Sciatic nerve (tissue), 2 donors: ENCODE measurements at places on chromosomes 12 and 14.

DNA sequence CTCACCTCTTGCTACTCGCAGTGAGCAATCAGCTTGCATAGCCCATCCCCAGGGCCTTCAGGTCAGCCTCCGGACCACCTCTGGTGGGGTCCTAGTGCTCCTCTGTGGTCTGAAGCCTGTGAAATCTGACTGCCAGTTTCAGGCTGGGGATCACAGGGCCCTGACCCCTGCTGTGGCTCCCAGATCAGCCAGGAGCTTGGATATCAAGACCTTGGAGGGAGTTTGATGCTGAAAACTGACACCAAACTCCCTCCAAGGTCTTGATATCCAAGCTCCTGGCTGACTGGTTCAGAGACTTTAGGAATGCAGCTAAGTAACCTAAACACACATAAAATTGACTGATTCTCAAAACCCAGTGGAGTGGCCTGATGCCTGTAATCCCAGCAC lies 19.8 kb upstream of the DHRS4 start:
- DNase-seq: no peak

DNA sequence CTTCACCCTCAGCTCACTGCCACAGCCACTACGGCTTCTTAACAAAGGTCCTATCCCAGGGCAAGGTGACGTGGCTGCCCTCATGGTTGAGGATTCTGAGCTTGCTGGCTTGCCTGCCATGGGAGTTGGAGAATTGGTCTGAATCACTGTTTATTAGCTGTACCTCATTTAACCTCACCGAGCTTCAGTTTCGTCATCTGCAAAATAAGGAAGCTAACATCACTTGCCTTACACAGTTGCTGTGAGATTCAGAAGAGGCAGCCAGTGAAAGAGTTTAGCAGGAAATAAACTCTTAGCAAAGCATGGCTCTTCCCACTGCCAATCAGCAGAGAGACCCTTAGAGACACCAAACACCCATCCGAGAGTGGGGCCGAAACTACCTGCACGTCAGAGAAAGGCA lies 90.1 kb upstream of the KCNA1 start:
- DNase-seq: no peak

GRCh38 chr14:100286484-100287191 lies 19.6 kb downstream of the SLC25A29 start:
- DNase-seq: no peak

GRCh38 chr14:102510616-102511520 lies 1.3 kb upstream of the ANKRD9 start:
- no peak for DNase-seq

DNA sequence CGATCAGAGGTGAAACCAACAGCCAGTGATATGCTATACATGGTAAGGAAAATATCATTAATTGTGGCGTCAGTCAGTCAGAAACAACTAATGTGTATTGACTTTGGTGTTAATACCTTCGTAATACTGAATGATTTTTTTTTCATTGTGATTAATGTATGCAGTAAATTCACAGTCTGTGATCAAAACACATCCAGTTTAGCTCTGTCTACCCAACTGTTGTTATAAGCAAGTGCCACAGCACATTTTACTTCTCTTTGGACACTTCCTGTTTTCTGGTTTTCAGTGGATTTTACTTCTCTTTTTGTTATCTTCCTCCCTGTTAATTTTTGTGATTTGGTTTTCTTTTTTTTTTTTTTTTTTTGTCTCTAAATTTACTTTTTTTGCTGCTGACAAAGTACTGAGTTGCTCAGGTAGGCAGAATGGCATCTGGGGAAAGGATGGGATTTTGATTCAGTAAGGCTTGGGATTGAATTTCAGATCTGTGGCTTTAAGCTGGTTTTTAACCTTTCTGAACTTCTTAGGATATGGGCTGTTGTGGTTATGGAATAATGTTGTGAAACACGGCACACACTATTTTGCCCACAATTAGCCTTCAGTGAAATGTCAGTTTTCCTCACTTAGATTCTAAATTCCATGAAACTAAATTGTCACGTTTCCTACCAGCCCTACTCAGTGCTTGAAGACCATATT lies 604 bp downstream of the GLIPR1 start:
- no peak for DNase-seq

DNA sequence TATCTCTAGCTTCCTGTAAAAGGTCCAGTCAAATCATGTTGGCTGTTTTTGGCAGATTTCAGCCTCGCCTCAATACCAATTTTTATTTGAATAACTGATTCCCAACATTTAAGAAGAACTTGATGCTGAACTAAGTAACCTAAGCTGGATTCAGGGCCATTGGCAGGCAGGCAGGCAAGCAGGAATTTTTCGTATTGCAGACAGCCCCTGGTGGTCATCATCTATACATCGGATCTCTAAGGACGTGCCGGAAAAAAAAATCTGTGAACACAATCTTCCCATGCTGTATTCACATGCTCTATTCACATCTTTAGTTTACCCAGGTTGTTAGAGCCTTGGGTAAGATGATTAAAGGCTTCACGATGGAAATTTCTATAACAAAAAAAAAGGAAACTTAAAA lies 7.0 kb downstream of the VCPKMT start:
- no peak for DNase-seq

GRCh38 chr12:19125325-19125724 lies 4.2 kb upstream of the PLEKHA5 start:
- no peak for DNase-seq

- DNase-seq: peak; percentile 84
Measured at GRCh38 chr14:23327947-23328744, 6.9 kb downstream of the PABPN1 start.

- no peak for DNase-seq
Measured at GRCh38 chr12:99053616-99054362, 408.7 kb downstream of the APAF1 start.

DNA sequence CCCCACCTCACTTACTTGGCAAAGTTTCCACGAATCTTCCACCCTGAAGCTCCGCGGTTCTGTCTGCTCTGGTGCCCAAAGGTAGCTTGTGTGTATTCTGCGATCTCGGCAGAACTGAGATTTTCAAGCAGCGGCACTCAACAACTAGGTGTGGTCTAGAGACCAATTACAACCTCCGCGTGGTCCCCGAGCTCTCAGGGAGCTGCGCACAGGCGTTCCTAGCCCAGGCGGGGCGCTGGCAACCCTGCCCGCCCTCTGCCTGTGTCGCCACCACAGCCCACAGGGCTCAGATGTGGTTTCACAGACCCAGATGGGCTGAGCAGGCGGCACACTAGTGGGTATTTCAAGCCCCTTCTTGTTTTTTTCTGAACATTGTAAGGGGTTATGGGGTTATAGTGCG lies 1.5 kb upstream of the DIABLO start:
- no peak for DNase-seq

DNA sequence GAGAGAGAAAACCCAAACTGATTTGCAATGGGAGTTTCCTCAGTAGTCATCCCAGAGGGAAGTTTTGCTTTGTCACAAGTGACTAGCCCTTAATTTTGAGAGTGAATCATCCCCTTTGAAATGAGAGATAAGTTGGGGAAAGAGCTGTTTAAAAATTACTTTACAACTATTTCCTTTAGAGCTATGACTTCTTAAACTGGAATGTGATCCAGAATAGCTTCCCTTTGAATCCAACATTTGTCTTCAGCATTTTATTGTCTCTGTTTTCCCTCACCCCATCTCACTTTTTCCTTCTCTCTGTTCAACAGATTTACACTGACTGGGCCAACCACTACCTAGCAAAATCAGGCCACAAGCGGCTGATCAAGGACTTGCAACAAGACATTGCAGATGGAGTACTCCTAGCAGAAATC lies 109.3 kb downstream of the NAV3 start:
- DNase-seq: no peak

DNA sequence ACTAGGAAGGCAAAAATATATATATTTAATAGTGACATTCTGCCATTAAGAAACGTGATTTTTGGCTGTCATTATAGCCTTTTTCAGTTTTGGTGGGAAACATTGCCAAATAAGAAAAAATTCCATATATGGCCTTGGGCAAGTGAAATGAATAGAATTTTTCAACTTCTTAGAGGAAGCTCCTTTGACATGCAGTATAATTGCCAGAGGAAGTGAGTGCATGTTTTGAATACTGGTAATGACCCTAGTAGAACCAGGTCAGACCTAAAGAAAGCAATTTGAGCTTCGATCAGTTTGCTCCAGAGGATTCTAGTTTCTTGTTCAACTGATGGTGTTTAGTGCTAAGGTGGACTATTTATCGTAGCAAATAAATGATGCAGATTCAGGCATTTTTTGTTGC lies 26.2 kb upstream of the TRIM9 start:
- no peak for DNase-seq

- no peak for DNase-seq
Measured at GRCh38 chr12:87924149-87924548, 105.1 kb downstream of the C12orf50 start.

- DNase-seq: no peak
Measured at GRCh38 chr12:52198454-52199215, 6.8 kb upstream of the KRT80 start.

DNA sequence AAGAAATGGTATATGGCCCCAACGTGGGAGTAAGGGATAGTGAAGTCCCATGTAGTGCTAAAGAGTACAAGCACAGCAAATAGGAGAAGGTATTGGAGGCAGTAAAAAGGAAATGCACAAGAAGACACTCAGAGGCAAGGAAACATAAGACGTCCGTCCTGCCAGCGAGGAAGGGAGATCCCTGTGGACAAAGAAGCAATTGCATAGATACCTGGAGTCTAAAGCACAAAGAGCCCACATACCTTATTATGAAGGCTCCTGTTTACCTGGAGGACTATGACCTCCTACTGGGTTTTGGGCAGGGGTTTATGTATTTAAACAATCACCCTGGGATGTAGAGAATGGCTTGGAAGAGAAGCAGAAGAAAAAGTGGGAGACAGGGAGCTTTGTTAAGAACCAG lies 341.2 kb upstream of the DCN start:
- no peak for DNase-seq

DNA sequence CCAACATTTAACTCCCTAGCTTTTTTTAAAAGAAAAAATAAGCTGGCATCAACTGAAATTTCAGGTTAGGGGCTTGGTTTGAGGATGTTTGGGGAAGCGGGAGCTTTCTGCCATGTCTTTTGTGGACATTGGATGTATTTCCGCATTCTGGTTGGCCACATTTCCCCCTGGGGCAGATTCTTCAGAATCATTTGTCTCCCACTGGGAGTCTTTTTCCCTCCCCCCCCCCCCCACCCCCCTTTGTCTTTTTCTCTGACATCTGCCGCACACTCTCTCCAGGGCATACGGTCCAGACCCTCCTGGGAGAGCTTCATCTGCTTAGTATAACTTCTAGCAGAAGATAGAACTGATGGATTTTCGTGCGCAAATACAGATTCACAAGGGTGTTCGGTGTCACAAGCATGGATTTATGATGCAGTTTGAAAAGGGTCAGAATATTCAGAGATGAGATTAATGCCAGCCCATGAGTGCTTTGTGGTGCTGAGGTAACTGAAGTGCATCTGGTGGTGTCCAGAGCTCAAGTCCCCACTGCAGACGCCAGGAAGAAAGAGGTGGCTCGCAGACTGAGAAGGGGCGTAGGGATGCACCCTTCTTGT lies 40.2 kb downstream of the ETV6 start:
- DNase-seq: no peak

GRCh38 chr14:102408724-102409123 lies 46.0 kb downstream of the TECPR2 start:
- no peak for DNase-seq

GRCh38 chr14:62655166-62655565 lies 390.1 kb downstream of the KCNH5 start:
- no peak for DNase-seq

- no peak for DNase-seq
Measured at GRCh38 chr14:20551606-20552005, 9.2 kb downstream of the RNASE9 start.

- no peak for DNase-seq
Measured at GRCh38 chr14:97846156-97846555, 1049.0 kb downstream of the VRK1 start.
